ENCODE measurements at places on chromosomes 4 and X.

DNA sequence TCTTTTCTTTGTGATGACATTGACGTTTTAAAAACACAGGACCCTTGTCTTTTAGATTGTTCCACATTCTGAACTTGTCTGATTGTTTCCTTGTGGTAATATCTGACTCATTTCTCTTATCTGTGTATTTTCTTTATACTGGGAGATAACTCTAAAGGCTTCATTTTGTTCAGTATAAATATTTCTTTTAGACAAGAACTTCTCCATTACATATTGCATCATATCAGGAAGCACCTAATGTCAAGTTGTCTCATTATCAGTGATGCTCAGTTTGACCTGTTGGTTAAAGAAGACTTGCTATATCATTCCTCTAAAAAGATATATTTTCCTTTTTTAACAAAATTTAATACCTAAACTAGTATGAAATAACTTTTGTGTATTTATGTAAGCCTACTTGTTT is 152.3 kb upstream of the BMP3 start:
- no peak for DNase-seq

DNA sequence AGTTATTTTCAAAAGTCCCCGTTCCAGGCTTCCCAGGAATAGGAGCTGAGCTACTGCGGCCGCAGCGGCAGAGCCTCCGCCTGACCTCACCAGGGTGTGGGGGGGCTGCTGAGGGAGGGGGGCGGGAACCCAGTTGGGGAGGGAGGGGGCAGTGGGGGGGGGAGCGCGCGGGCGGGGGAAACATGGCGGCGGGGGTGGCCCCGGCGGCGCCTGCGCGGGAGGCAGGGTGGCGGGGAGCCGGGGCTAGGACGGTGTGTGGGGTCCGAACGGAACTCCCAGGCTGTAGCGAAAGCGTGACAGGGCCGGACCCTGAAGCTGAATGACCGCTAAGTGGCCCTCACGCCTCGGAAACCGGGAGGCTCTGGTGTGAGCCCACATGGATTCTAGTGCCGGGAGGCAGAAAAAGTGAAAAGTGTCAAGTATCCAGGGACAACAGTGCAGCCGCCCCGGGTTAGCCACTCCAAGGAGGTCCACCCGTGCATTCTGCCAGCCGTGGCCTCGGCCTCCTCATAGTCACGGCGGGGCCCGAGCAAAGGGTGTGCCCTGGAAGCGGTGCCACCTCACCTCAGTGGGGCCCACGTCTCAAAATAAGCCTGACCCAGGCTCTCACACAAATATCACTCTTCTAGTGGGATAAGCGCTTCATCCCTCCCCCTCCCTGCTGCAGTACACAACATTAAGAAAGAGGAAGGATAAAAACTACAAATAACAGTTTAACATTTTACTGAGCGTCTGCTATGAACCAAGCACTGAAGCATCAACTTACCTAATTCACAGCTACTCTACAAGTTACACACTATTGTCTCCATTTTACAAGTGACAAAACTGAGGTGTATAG is at the start of gene KLHL13:
Gene KLHL13 (minus strand): TSS at position 98 of the 838 bp plus-strand sequence. CDS start 88,337 bp downstream, outside the sequence.
- DNase-seq: no peak

DNA sequence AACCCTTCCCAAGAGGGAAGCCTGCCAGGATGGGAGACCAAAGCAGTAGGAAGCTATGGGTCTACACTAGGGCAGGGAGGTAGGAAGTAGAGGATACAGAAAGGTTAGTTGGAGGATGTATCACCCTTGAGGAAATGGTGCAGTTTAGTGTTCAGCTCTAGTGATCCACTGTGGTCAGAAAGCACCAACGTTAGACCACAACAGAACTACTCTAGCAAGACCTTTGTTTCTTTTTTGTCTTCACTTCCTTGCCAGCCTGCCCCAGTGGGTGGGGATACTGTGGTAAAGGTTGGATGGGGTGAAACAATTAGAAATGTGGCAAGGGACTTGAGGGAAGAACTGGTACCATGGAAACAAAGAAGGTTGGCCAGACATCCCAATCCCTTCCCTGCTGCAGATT is 83.3 kb downstream of the DDIT4L start:
- no peak for DNase-seq

GRCh38 chrX:16484338-16484737 is 165.6 kb upstream of the S100G start:
- no peak for DNase-seq

DNA sequence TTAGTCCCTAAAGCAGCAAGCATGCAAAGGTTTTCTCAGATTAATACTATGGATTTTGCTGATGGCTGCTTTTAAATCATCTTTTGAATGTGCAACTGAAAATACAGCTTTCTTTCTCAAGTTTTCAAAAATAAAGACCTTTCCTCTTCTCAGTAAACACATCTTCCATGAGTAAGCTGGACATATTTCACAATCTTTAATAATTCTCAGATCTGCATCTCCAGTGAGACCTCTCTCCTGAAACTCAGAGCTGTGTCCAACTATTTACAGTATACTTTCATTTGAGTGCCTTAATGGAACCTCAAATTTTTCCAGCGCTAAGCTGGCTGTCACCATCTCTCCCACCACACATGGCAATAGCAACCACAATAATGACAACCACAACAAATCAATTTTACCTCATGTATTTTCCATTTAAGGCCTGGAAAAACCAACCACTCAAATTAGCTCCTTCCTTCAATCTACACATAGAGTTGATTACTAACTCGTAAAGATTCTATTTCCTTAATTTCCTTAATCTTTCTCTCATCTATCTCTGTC is 192.4 kb upstream of the RPL34 start:
- DNase-seq: no peak

DNA sequence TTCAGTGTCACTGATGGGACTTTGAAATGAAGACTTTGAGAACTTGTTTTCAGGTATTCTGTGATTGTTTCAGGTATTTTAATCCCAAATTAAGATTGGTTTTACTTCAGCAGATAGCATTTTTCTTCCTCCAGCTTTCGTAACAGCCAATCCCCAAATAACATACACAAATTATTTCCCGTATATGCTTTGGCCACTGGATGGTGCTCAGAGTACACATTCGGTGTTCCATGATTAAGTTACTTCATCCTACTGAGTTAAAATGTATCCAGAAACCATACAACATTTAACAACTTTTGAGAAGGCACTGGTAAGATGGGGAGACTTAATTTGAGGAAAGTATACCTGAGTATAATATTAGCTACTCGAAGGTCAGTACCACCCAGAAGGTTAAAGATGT is 233.4 kb upstream of the FAM47A start:
- no peak for DNase-seq

DNA sequence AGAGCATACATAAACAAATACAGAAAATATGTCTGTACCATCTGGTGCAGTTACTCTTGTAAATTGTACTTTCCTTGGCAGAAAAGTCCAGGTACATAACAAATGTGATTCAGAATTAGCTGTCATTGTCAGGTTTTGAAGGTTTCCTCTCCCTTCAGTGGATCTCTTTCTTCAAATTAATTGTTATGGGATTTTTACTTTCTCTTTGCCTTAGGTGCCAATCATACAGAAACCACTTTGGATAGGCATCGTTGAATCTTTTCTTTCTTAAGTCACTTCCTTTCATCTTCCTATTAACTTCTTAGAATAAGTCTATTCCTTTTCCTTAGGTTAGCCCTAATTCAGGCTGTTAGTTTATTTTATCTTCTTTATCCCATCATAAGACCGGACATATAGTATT is 1992.1 kb upstream of the IGFBP7 start:
- no peak for DNase-seq

- DNase-seq: no peak
Observed at GRCh38 chr4:113820108-113820507, 58.6 kb upstream of the CAMK2D start.

DNA sequence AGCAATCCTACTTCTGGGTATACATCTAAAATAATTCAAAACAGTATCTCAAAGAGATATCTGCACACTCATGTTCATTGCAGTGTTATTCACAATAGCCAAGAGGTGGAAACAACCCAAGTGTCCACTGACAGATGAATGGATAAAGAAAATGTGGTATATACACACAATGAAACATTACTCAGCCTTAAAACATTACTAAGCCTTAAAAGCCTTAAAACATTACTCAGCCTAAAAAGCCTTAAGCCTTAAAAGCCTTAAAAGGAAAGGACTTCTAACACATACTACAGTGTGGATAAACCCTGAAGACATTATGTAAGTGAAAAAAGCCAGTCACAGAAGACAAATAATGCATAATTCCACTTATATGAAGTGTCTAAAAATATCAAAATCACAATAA is 40.3 kb upstream of the TFDP3 start:
- no peak for DNase-seq

DNA sequence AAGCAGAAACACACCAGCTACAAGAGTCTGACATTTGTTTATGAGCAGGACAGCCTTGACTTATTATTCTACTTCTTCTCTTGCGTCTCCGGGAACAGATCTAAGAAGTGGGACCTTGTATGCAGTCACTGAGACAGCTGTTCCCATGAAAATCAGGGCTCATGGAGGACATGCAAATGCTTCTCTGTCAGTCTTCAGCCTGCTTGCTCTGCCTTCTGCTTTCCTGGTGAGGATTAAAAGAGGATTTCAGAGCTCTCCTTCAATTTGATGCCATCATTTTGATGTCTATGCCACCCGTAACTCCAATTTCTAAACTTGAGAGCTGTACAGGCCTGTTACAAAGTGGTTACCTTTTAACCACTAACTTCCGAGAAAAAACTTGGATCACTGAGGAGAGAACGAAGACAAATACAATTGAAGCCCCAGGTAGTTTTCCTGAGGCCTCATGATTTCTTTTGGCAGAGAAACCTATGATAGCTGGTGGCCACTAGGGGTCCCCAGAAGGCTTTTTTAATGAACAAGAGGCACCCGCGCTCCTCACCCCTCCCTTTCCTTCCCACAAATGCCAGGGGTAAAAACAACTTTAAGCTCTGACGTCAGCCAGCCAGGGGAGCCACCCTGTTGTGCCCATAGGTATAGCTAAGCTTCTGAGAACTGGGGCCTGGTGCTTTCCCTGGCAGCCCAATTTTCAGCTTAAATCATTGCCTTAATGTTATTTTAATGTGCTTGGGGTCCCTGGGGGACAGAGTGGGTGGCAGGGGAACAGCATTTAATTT is 97.0 kb downstream of the DDIT4L start:
- no peak for DNase-seq

GRCh38 chr4:65623506-65623905 is 46.8 kb downstream of the EPHA5 start:
- DNase-seq: no peak

GRCh38 chr4:107156443-107156842 is 120.3 kb upstream of the DKK2 start:
- DNase-seq: no peak

DNA sequence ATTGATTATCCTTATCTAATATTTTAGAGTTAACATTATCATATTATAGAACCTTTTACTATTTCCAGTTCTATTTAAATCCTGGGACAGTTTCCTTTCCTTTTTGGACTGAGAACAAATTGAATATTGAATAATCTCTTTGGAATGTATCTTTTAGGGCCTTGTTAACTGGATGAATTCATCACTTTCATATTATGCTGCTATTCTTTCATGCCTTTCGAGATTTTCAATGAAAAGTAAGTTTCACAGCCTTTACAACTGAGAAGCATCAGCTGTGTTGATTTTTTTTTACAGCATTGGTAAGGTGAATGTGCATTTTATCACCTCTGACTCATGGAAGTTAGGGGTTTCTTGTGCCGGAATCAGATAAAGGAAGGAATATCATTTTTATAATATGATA is 39.6 kb downstream of the PDLIM5 start:
- no peak for DNase-seq

GRCh38 chr4:33751050-33751449 is 2493.3 kb downstream of the ARAP2 start:
- no peak for DNase-seq

DNA sequence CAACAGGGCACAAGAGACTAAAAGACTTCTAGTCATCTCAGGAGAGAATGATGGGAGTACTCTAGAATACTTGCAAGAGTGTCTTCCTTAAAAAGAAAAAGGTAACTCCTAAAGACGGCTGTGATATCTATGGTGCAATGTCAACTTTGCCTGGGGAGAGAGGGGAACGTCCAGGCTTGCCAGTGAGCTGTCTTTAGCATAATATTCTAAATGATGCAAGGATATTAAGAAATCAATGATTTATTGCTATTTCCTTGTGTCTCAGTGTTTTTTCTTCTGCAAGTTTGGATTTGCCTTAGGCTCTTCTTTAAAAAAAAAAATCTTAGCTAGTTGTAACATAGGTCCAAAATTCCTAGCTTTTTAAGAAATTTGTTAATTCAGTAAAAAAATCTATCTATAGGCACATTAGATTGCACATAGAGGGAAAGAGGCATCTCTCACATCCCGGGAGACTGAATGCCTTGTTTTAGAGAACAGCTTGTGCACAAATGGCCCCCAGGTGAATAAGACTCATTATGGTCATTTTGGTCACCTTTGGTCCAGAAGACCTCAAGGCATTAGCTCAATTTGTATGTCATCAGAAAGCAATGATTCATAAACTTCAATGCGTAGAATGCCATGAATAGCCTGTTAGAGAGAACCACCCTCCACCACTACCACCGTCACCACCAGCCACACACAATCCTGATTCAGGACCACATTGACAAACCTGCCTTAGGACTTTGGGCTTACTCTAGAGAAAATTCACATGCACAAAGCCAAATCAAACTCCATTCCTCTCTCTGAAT is 104.1 kb downstream of the PALLD start:
- no peak for DNase-seq

DNA sequence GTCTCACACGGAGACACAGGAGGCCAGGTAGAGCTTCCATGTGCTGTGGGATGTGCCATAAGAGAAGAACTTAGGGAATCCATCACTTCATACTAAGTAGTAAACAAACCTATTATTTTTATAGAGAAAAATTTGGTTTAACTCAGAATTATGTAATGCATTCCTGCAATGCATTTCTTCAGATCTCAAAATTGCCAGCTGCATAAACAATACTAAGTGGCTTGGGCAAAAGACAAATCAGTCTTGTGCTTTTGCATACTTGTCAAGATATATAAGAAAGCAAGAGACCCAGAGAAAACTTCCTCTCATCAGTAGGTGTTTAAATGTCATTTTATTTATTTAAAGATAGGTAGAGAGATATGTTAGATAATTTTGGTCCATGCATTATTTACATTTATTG is 382.1 kb upstream of the CTSO start:
- DNase-seq: no peak

GRCh38 chr4:48742412-48742811 is 37.7 kb downstream of the FRYL start:
- no peak for DNase-seq
